NCI-H510A (cell line): ENCODE measurements at places on chromosomes 7 and 10.

DNA sequence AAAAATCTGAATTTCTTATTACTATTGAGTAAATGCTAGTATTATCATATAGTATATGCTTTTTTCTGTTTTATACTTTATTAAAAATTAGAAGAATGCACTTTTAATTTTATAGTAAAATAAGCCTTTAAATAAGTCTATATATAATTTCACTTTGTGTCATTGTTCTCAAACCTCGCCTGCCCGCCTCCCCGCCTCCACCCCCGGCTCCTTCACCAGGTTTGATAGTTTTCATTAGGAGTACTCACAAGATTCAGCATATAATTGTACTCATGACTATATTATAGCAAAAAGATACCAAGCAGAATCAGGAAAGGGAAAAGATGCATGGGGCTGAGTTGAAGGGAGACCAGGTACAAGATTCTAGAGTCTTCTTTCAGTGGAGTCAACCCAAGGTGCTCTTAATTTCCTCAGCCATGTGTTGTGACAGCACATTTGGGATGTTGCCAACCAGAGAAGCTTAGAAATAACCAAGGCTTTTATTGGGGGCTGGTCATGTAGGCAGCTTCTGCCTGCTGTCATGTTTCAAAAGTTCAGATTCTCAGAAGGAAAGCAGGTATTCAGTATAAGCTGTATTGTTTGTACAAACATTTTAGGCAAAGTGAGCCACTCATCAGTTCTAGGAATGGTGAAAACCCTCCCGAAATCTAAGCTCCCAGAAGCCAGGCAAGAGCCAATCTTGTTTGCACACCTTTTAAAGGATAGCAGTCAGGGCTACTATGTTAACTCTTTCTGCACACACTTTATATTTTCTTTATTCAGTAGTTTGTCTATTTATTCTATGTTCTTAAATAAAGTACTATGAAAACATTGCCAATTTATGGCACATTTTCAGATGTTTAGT lies 12.3 kb downstream of the NHLRC2 start:
- no peak for DNase-seq

DNA sequence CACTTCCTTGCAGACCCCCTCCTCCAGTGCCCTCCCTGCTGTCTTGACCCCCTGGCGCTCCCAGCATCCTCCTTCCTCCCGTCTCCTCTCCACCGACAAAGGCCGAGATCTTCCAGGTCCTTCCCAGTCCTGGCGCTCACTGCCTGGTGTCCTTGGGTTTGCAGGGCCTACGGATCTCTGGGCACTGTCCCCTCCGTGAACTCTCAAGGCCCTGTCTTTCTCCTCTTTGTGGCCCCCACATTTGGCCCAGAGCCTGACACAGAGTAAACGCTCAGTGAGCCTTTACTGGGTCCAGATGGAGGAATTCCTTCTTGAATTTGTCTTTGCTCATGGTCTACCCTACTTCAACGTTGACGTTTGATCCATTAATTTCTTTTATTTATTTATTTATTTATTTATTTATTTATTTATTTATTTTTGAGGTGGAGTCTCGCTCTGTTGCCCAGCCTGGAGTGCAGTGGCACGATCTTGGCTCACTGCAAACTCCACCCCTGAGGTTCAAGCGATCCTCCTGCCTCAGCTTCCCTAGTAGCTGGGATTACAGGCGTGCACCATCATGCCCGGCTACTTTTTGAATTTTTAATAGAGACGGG lies 29.7 kb downstream of the TMEM270 start:
- no peak for DNase-seq

DNA sequence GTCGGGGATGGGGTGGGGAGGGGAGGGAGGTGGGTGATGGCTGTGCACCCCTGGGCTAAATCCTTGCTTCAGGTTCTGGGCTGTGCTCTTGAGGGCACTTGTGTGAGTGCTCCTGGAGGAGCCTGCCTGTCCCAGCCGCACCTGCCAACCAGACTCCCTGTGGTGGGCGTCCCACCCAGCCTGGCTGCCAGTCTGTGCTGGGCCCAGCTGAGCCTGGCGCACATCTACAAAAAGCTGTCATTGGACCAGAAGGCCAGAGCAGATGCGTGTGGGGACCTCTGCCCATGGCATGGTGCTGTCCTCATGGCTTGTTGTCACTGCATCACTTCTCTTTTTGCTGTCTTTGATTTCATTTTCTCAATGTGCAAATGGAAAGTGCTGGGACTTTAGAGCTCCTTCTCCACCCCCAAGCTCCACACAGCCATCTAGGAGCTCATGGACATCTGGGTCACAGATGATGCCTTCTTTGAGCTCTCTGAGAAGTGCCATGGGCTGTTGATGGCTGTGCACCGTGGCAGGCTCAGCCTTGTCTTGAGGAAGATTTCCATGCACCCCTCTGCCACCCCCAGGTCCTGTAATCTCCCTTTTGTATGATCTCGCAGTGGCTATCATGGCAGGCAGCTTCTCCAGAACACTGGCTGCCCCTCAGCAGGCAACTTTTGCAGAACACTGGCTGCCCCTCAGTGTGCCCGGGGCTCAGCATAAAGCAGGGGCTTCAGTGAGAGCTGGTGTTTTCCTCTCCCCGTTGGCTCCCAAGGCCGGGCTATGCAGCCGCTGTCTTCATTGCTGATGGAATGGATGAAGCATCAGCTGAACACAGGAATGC lies 83.9 kb downstream of the ADCY1 start:
- DNase-seq: no peak

DNA sequence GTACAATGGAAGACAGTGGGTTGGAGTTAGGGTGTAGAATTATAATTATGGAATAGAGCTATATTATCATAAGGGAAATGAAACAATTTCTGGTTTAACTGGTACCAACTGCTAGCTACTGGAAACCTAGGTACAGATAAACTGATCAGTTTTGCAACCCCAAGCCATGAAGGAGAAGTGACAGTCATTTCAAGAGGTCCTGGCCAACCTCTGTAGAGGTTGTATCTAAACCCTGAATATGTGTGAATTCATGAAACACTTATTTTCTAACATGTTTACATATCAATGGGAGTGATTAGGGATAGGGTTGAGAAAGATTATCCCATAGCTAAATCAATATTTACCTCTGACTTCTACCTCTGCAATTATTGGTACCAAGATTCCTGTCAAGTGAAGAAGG lies 29.9 kb upstream of the CC2D2B start:
- no peak for DNase-seq

DNA sequence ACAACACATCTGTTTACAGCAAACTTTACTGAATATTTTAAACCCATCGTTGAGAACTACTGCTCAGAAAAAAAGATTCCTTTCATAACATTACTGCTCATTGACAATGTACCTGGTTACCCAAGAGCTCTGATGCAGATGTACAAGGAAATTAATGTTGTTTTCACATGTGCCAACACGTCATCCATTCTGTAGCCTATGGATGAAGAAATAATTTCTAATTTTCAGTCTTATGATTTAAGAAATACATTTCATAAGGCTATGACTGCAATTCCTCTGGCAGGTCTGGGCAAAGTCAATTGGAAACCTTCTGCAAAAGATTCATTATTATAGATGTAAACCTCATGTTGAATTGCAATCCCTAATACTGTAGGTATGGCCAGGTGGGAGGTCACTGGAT lies 16.7 kb upstream of the CNNM1 start:
- no peak for DNase-seq
